ENCODE measurements at places on chromosomes 1 and 21.
A peak's percentile ranks its signal among the peaks of the same experiment; 100 is the strongest.

- peak; percentile 32 for DNase-seq
Measured at GRCh38 chr1:183655562-183656075, 2.5 kb upstream of the APOBEC4 start.

- DNase-seq, result no peak
Measured at GRCh38 chr1:167016100-167016750, 27.1 kb downstream of the MAEL start.

GRCh38 chr21:15084668-15085067 is 19.9 kb upstream of the NRIP1 start:
- DNase-seq, result no peak

DNA sequence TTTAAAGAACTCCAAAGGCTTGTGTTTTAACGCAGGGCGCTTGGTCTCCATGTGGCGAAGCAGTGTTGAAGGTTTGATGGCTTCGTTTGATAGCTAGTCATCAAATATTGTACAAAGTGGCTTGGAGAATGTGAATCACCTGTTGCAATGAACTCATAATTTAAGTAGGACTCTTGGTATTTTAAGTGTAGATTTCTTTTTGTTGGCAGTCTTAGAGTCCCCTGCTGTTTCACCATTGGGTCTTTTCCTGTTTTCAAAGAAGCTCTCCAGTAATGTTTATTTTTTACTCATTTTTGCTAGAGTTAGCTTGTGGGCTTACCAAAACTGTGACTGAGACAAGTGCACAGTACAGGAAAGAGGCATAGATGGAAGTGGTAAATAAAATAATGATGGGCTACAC is 26.2 kb downstream of the RASAL2 start:
- DNase-seq, result no peak

DNA sequence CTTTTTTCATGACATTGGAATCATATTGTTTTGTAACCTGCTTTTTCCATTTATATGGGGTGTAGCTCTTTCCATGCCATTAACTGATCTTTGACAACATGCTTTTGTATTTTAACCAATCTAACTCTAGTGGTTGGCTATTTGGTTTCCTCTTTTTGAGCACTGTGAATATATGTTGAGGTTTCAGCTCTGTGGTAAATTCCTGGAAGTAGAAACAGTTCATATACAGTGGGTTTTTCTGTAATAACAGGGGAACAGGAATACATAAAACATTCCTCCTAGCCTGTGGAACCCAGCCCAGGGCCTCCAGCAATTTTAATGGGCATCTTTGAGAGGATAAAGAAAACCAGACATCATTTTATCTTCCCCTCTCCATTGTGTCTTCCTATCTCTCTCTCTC is 17.4 kb downstream of the AZIN2 start:
- no peak for DNase-seq

GRCh38 chr21:29857150-29857549 is 82.6 kb downstream of the GRIK1 start:
- no peak for DNase-seq

- no peak for DNase-seq
Measured at GRCh38 chr1:90317628-90318027, 322.7 kb downstream of the ZNF326 start.

DNA sequence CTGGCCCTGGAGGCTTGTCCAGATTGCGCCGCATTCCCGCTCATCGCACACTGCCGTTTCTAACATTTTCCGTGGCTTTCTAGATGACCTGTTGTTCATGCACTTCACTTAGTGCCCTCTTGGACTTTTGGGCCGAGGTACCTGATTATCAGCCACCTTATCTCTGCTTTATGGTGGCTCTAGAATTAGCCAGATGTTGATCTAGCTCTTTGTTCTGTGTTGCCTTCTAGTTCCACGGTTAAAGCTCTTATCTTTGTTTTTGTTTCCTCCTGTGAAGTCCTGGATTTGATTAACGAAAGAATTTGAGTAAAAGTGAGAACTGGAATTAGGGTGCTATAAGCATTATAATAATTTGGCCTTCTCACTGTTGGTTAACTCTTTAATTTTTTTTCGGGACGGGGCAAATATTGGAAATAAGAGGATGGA is 945 bp downstream of the RNPEP start:
- DNase-seq, result no peak

Measured in NK-92 treated with Interleukin-12 subunit alpha and Interleukin-12 subunit beta, amount 100 ng/mL, for 24 hours (cell line).